ENCODE measurements at places on chromosomes 12 and 14.

DNA sequence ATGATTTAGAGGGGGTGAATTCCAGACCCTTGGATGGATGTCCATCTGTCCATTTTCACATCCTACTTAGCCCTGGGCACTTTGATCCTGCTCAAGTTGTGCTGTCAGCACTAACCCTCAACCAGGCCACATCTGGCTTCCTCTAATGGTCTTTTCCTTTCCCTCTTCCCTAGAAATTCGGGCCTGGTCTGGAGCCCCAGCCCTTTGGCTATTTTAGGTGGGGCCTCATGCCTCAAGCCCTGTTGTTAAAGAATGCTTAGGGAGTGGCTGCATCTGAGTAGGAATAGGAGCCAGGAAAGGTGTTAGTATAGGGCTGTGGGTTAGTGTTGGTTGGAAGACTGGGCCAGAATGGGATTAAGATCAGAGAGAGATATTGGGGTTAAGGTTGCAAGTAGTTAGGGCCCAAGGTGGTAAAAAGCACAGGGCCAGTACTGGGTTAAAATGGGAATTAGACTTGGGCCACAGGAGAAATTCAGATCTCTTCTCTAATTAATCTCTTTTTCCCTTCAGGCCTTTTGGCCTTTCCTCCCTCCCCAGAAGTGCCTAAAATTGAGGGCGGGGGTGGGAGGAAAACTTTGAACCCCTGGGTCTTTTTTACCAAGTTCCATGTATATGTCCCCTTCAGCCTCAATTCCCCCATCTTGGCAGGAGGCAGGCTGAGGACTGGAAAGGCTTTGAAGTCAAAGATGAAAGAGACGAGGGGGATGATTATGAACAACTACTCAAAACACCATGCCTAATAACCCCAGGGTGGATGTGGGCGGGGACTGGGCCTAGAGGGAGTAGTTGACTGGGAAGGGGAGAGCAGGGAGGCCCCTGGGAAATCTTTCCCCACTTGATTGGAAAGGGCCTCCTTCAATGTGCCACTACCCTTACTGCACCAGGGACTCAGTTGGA lies 4.0 kb upstream of the ZNF385A start:
- peaks cover 7% of the 10 kb centered on the region for H3K27me3 ChIP-seq
- peaks cover 33% of the 10 kb centered on the region for H3K4me1 ChIP-seq
- H3K27ac ChIP-seq, result no peak overlapping the region
- H3K4me3 ChIP-seq, result no peak overlapping the region

DNA sequence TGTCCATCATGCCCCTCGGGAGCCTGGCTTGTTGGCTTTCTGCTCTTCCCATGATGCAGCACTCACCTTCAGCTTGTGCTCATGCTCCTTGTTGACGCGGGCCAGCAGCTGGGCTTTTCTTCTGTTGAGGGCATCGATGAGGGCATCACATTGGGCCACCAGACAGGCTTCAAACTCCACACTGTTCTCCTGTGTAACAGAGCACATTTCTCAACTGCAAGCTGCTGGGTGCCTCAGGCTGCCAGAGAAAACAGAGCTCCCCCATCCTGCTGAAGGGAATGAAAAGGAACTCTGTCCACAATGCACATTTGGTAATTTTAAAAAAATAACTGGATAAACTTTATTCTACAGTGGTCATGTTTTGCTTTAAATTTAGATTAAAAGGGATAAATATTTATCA lies 72.1 kb downstream of the TRIM9 start:
- H3K4me1 ChIP-seq, result peaks cover 7% of the 10 kb centered on the region
- H3K27ac ChIP-seq, result no peak overlapping the region
- H3K36me3 ChIP-seq, result no peaks in the 10 kb centered on the region
- DNase-seq, result no peak
- H3K27me3 ChIP-seq, result no peaks in the 10 kb centered on the region
- H3K4me3 ChIP-seq, result no peak overlapping the region

DNA sequence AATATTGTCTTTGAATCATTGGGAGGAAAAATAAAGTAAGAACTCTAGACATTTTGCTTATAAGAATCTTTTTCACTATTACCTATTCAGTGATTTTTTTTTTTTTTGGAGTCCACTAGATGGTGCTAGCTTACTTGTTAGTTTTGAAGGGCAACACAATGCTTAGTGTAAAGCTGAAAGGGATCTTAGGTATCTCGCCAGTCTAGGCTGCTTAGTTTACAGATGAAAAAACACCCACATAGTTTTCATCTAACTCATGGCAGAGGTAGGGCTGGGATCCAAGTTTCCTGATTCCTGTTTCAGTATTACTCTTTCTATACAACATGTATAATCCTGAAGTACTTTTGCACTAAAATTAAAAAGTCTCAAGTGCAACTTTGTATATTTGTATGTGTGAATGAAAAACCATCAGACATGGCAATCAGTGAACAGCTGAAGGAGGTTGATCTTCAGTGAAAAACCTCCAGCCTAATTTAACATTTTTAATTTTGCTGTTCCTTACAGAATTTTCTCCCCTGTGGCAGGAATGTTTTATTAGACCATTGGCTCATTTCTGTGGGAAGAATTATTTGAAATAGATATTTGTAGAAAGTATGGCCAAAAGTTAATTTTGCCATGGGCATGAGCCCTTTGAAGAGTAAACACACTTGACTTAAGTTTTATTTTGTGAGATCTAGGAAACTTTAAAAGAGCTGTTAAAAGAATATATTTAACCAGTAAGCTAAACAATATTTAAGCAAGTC lies 40.7 kb downstream of the LRRIQ1 start:
- H3K27me3 ChIP-seq, result no peaks in the 10 kb centered on the region
- no peak overlapping the region for H3K4me3 ChIP-seq
- no peaks in the 10 kb centered on the region for H3K36me3 ChIP-seq
- H3K4me1 ChIP-seq, result no peaks in the 10 kb centered on the region
- H3K27ac ChIP-seq, result no peak overlapping the region

DNA sequence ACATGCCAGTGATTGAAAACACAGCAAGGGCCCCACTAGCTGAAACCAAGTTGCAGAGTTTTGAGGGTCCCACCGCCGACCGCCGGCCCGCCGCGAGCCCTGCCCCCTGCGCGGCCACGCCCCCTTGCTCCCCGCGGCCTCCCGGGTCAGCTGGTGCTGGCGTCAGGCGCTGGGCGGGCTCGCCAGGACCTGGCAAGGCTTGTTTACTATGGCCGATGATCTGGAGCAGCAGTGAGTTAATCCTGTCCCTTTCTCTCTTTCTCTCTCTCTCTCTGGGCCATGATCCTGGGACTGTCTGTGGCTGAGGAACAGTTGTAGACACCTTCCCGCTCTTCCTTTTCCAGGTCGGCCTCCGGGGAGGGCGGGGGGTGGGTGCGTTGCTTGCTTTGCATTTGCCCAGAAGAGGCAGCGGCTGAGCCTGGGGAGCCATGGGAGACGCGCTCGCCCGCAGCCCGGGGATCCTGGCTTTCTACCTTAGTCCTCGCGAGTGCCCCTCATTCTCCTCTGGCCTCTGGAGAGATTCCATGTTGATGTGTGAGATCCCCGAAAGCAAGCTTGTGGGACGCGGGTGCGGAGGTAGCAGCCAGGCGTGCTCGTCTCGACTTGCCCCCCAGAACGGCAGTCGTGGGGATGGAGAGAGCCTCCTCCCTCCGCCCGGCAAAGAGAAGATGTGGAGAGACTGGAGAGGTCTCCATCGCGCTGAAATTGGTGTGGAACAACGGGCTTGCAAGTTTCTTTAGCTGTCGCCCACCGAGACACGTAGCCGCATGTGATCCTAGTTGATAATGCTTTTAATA lies at the start of gene ABHD4:
TSS of gene ABHD4 (plus strand) at position 202 of the 797 bp plus-strand sequence. CDS start at position 209, 7 bp downstream.
- peaks cover 34% of the 10 kb centered on the region for H3K4me1 ChIP-seq
- H3K27me3 ChIP-seq, result no peaks in the 10 kb centered on the region
- DNase-seq, result peak; percentile 79
- peak within 1 kb of the TSS; percentile 73 for H3K27ac ChIP-seq
- peaks cover 19% of the 10 kb centered on the region for H3K36me3 ChIP-seq

GRCh38 chr12:47875746-47876439 lies 28.9 kb downstream of the VDR start:
- peak overlapping the region; percentile 61 for H3K27ac ChIP-seq
- DNase-seq, result no peak
- no peaks in the 10 kb centered on the region for H3K36me3 ChIP-seq

GRCh38 chr12:116958402-116959197 lies 47.9 kb downstream of the FBXW8 start:
- H3K27ac ChIP-seq, result no peak overlapping the region
- no peak overlapping the region for H3K4me3 ChIP-seq
- no peaks in the 10 kb centered on the region for H3K4me1 ChIP-seq
- no peaks in the 10 kb centered on the region for H3K27me3 ChIP-seq

- H3K4me3 ChIP-seq, result no peak overlapping the region
- no peak overlapping the region for H3K27ac ChIP-seq
- H3K27me3 ChIP-seq, result peaks cover 20% of the 10 kb centered on the region
- peaks cover 19% of the 10 kb centered on the region for H3K4me1 ChIP-seq
- no peaks in the 10 kb centered on the region for H3K36me3 ChIP-seq
These were observed 5.4 kb downstream of the TTC7B start for GRCh38 chr14:90810806-90811205.

- no peaks in the 10 kb centered on the region for H3K4me1 ChIP-seq
- H3K36me3 ChIP-seq, result no peaks in the 10 kb centered on the region
- no peak overlapping the region for H3K4me3 ChIP-seq
- no peaks in the 10 kb centered on the region for H3K27me3 ChIP-seq
These were observed 143.9 kb downstream of the SYNE2 start for GRCh38 chr14:63996625-63997220.

GRCh38 chr12:124094188-124094587 lies 121.2 kb downstream of the ZNF664 start:
- H3K4me3 ChIP-seq, result no peak overlapping the region
- peaks cover 22% of the 10 kb centered on the region for H3K27me3 ChIP-seq
- no peak for DNase-seq
- no peaks in the 10 kb centered on the region for H3K36me3 ChIP-seq
- no peak overlapping the region for H3K27ac ChIP-seq

GRCh38 chr14:91536327-91536726 lies 26.2 kb upstream of the PPP4R3A start:
- no peak for DNase-seq
- no peak overlapping the region for H3K4me3 ChIP-seq
- peaks cover 21% of the 10 kb centered on the region for H3K4me1 ChIP-seq
- H3K36me3 ChIP-seq, result no peaks in the 10 kb centered on the region
- no peak overlapping the region for H3K27ac ChIP-seq

DNA sequence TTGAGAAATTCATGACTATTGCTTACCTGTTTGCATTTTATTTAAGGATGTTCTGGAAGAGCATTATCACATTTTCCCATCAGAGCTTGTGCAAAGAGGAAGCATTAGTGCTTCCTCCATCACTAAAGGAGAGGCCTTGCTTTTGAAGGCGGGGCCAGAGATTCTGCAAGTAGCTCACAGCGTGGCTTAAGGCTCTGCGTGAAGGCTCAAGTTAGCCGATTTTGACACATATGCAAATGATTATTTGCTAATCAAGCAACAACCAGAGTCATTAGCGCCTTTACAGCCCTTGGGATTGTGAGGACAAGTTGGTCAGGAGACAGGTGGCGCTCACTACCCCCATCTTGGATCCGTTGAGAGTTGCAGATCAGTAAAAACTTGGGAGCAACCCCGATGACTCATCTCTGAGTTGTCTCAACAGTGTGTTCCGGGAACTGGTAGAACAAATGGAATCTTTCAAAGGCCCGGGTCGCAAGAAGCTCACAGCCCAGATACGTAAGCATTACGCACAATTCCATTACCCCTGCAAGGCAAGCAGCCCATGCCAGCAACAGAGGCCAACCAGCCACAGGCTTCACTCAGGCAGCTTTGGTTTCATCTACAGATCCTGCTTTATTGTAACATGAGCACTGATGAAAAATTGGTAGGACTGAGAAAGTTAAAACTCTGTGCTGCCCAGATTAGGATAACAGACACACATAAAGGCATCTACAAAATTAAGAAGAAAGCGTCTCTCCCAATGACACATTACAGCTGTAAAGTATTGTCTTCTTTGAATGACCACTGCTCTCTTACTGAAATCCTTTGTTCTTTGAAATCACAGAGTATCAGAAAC lies 34.9 kb upstream of the SPTSSA start:
- DNase-seq, result peak; percentile 99
- H3K27ac ChIP-seq, result peak overlapping the region; percentile 86
- no peaks in the 10 kb centered on the region for H3K27me3 ChIP-seq
- no peaks in the 10 kb centered on the region for H3K36me3 ChIP-seq
- H3K4me1 ChIP-seq, result peaks cover 68% of the 10 kb centered on the region

DNA sequence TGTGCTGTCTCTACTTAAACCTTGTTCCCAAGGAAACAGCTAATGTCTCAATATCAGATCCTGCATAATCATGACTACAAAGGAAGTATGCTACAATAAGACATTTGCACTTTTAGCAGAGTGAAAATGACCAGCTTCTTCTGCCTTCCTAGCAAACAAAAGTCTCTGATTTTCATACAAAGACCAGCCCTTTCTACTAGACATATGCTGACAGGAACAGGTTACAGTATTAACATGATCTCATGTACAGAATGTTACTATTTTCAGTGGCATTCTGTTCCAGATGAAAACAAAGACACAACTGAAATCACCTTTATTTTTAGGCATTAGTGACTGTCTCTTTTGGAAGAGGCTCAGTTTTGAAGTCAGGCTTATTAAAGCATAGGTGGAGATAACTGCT lies 228.6 kb downstream of the MED13L start:
- no peaks in the 10 kb centered on the region for H3K27me3 ChIP-seq
- H3K4me3 ChIP-seq, result no peak overlapping the region
- peaks cover 17% of the 10 kb centered on the region for H3K4me1 ChIP-seq
- DNase-seq, result no peak
- H3K27ac ChIP-seq, result no peak overlapping the region
- H3K36me3 ChIP-seq, result no peaks in the 10 kb centered on the region

DNA sequence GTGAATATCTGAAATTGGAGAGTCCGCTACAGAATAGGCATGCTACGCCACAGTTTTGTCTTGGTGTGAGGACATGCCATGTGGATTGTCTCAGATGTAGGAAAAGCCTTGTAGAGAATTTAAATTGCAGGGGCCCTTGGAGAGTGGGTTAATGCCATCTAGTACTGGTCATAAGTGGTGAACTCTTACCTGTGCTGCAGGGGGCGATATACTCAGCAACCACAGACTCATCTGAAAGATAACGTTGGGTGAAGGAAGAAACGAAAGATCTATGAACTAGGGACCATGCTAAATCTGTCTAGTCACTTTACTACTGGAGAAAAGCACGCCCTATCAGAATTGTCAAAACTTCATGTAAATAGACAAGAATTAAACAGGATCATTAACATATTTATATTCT lies 33.7 kb upstream of the A2M start:
- H3K27ac ChIP-seq, result no peak overlapping the region
- H3K4me1 ChIP-seq, result no peaks in the 10 kb centered on the region
- no peaks in the 10 kb centered on the region for H3K36me3 ChIP-seq
- no peaks in the 10 kb centered on the region for H3K27me3 ChIP-seq
- no peak overlapping the region for H3K4me3 ChIP-seq
- DNase-seq, result no peak

DNA sequence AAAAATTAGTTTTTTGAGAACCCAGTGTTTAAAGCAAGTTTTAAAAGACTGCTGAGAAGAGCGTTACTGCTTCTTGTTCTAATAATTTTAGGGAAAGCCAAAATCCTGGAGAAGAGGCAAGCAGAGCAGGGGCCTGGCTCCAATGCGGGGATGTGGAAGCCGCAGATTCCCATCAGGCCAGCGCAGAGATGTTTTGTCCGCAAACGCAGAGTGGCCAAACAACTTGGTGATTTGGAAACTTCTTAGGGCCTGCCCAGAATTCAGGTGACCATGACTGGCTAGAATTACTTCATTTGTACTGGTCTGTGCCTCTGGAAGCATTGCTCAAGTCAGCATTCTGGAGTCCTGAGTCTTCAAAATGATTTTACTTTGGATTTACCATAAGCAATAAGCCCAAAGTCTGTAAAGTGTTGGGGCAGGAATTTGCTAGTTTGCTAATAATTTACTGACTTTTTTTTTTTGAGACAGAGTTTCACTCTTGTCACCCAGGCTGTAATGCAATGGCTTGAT lies 208.4 kb downstream of the PPM1H start:
- no peaks in the 10 kb centered on the region for H3K27me3 ChIP-seq
- no peak for DNase-seq
- peaks cover 35% of the 10 kb centered on the region for H3K36me3 ChIP-seq

GRCh38 chr14:33799705-33800570 lies 150.9 kb downstream of the EGLN3 start:
- H3K27ac ChIP-seq, result no peak overlapping the region
- no peaks in the 10 kb centered on the region for H3K36me3 ChIP-seq
- H3K4me3 ChIP-seq, result no peak overlapping the region
- H3K27me3 ChIP-seq, result no peaks in the 10 kb centered on the region

Measured in HepG2 (cell line).